ENCODE measurements at places on chromosomes 13 and 19. TPM values are rescaled to one million over a fixed set of nuclear protein-coding genes. Genes with fewer than 3 reads are reported as not detected.

- DNase-seq: no peak
These were observed 277.9 kb downstream of the RBM26 start for GRCh38 chr13:79128158-79128557.

DNA sequence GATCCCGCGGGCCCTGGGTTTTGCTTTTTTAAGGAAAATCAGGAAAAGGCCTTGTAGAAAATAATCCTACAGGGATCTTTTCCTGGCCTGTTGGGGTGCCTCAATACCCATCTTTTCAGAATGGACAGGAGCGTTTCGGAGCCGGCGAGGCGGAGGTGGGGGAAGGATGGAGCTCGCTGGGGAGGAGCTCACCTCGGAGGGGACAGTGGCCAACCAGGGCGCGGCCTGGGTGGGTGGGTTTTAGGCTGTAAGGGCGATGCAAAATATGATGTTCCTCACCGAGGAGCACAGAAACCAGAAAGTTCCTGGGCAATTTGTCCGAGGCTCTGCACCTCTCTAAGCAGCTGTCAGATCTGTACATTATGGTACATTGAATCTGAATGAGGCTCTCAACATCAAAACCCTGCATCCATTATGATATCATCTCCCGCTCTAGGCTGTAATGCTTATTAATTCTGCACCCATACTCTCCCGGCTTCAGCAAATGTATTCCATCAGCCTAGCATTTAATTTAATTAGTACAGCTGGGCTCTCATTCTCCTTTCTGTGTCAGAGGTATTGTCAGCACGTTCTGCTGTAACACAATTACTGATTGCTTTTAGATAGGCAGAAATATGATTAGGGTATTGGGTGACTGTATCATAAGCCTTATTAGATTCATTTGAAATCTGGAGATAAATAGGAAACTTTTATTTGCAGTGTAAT lies 90.3 kb upstream of the SOX1 start:
- DNase-seq: no peak

Gene GARIN5A
- 0.50 TPM for total RNA-seq

Gene LINGO3
- total RNA-seq: 0.69 TPM

Gene IGLON5
- total RNA-seq: not detected

Gene NFIX
- 2.5 TPM for total RNA-seq

Measured in activated naive CD8-positive, alpha-beta T cell treated with anti-CD3 and anti-CD28 coated beads, Interleukin-2, amount 10 ng/mL, durations not matched to agents 7 days and 5 days (primary cell).